A673 (cell line): ENCODE measurements at places on chromosomes 11 and 22. TPM values are rescaled to one million over a fixed set of nuclear protein-coding genes. Genes with fewer than 3 reads are reported as not detected.
A peak's percentile ranks its signal among the peaks of the same experiment; 100 is the strongest.

DNA sequence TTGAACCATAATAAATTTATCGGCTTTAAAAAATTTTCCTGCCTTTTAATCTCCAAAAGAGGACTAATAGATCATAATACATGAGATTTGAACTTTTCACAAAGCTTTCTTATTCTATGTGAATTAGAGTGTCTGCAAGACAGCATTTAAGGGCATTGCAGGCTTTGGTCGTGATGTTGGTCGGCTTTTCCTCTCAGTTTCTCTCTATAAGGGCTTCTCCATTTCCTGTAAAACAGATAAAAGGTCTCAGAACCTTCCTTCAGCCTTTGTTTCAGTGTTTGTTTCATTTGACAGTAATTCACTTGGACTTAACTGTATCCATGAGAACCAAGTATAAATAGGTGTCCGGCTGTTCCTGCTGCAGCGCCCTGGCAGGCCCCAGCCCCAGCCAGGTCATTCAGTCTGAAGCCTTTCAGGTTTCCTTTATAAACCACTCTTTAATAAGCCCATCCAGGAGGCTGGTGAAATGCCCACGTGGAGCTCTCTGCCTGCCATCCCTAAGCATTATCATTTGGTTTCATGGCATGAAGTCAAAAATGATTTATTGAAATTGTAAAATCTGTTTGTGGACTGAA lies 37.2 kb upstream of the ADSL start:
- no peaks in the 10 kb centered on the region for H3K27me3 ChIP-seq
- no peak overlapping the region for H3K27ac ChIP-seq
- DNase-seq = no peak
- H3K4me3 ChIP-seq = no peak overlapping the region

The SLC22A25 gene
- total RNA-seq = not detected in 2 replicates

DNA sequence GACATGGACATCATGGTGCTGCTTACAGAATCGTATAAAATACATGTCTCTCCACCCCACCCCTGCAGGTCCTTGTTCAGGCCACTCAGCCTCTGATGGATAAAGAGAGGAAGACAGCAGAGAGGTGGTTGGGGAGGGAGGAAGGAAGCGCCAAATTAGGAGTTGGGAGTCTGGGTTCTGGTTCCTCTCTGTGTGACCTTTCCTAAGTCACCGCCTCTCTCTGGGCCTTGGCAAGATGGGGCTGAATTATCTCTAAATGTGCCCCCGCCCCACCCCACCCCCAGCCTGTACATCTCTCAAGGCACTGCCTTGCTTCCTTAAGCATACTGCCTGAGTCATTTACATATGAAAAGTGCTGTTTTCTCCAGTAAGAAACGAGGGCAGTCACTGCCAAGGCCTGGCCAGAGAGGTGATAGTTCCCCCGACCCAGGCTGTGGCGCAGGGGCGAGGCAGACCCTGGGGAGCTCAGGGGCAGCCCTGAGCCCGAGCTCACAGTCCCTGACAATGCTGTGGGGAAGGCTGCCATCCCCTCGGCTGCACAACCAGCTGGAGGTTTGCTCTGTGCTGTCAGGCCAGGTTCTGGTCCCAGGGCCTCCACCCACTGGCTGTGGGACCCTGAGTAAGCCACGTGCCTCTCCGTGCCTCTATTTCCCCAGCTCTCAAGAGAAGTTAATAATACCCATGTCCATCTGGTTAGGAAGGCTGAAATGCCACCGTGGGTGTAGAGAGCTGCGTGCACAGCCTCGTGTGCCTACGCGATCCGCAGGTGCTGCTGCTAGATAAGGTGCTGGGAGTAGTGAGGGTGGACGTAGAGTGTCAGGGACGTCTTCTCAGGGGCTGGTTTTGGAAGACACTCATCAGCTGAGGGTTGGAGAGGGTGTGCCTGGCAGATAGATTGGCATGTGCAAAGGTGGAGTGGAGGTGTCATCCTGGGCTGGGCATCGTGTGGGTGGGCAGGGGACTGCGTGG lies 55.3 kb downstream of the CACNA1I start:
- no peak overlapping the region for H3K27ac ChIP-seq
- H3K4me3 ChIP-seq = no peak overlapping the region
- H3K27me3 ChIP-seq = no peaks in the 10 kb centered on the region
- H3K36me3 ChIP-seq = no peaks in the 10 kb centered on the region
- no peak for DNase-seq

GRCh38 chr11:119701591-119702549 lies 27.1 kb downstream of the NECTIN1 start:
- no peaks in the 10 kb centered on the region for H3K27me3 ChIP-seq
- no peak overlapping the region for H3K27ac ChIP-seq
- H3K4me3 ChIP-seq = no peak overlapping the region
- no peaks in the 10 kb centered on the region for H3K4me1 ChIP-seq
- H3K36me3 ChIP-seq = no peaks in the 10 kb centered on the region

- no peak overlapping the region for H3K27ac ChIP-seq
- no peaks in the 10 kb centered on the region for H3K4me1 ChIP-seq
- peak; percentile 84 for DNase-seq
- no peaks in the 10 kb centered on the region for H3K36me3 ChIP-seq
- no peak overlapping the region for H3K4me3 ChIP-seq
Measured at GRCh38 chr11:56624661-56625110, 10.0 kb upstream of the OR5M1 start.

- H3K27me3 ChIP-seq = no peaks in the 10 kb centered on the region
- no peaks in the 10 kb centered on the region for H3K36me3 ChIP-seq
- no peak overlapping the region for H3K27ac ChIP-seq
- H3K4me3 ChIP-seq = no peak overlapping the region
- peaks cover 17% of the 10 kb centered on the region for H3K4me1 ChIP-seq
Measured at GRCh38 chr22:21832291-21833290, 34.9 kb downstream of the MAPK1 start.

The APOA5 gene
- total RNA-seq = not detected in 2 replicates

DNA sequence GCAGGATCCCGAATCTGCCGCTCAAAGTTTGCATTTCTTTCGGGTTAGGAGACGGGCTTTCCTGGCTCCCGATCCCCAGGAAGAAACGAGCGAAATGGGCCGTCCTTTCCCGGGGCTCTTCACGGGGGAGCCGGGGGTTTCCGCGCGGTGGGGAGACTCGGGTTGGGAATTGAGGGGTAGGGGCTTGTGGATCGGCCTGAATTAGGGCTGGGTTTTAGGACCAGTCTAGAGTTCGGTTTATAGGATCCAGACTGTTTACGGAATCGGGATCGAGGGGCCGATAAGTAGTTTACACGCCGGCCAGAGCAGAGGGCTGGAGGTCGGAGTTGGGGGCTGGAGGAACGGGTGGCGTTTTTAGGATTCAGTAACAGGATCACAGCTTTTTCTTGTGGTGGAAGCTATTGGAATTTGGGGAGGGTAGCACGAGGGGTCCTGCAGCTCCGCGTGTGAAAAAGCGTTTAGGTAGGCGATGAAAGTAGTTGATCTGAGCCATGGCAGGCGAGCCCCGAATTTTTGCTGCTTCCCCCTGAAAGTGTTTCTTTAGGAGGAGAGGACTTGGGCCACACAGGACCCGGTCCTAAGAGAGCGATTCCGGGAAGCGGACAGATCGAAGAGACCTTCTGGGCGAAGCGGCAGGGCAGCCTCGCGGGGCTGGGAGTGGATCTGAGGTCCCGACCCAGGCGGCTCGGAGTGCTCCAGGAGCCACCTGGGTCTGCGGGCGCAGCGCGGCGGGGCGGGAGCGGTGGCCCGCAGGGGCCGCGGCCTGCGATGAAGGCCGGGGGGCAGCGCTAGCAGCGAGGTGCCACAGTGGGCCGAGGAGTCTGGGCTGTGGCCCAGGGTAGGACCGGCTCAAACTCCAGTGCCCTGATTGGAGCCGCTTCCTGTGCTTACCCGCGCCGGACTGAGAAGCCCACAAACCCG lies 1.6 kb downstream of the PKNOX2 start:
- peak overlapping the region; percentile 55 for H3K4me3 ChIP-seq
- no peak overlapping the region for H3K27ac ChIP-seq
- H3K36me3 ChIP-seq = no peaks in the 10 kb centered on the region
- peaks cover 14% of the 10 kb centered on the region for H3K27me3 ChIP-seq
- peaks cover 6% of the 10 kb centered on the region for H3K4me1 ChIP-seq
- DNase-seq = no peak

DNA sequence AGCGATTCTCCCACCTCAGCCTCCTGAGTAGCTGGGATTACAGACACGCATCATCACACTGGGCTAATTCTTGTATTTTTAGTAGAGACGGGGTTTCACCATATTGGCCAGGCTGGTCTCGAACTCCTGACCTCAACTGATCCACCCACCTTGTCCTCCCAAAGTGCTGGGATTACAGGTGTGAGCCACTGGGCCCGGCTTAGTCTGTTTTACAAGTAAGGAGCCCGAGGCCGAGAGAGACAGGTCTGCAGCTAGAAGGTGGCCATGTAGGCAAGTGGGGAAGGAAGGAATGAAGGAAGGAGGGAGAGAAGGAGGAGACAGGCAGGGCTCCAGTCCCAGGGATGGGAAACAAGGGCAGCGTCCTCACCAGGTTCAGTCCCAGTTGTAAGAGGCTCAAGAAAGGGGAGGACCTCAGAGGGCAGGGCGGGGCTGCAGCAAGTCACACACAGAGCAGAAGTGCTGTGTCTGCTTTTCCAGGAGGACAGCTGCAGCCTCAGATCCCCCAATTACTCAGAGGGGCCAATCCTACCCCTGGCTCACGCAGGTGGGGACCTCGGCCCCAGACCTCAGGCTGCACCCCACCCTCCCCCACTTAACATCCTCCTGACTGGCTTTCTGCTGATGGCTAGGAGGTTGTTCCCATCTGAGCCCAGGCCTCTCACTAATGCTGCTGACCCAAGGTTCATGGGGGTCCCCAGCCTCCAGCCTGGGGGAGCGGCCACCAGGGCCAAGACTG lies 53.8 kb upstream of the PRR5 start:
- H3K27me3 ChIP-seq = peaks cover 5% of the 10 kb centered on the region
- H3K4me1 ChIP-seq = no peaks in the 10 kb centered on the region
- no peak overlapping the region for H3K4me3 ChIP-seq

DNA sequence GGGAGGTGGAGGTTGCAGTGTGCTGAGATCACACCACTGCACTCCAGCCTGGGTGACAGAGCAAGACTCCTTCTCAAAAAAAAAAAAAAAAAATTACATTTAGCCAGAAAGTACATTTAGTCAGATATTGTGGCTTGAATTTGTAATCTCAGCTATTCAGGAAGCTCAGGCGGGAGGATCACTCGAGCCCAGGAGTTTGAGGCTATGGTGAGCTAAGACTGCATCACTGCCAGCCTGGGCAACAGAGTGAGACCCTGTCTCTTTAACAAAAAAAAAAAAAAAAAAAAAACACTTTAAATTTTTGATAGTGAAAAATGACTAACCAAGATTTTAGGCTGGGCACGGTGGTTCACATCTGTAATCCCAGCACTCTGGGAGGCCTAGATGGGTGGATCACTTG lies 27.3 kb downstream of the MRTFA start:
- no peaks in the 10 kb centered on the region for H3K36me3 ChIP-seq
- no peak for DNase-seq
- no peak overlapping the region for H3K27ac ChIP-seq
- H3K4me1 ChIP-seq = peaks cover 27% of the 10 kb centered on the region
- no peak overlapping the region for H3K4me3 ChIP-seq

The MS4A15 gene
- total RNA-seq = not detected in 2 replicates

The MISFA gene
- total RNA-seq = 4.6 and 5.8 TPM in 2 replicates

GRCh38 chr22:29716814-29717545 lies 2.8 kb upstream of the CABP7 start:
- peaks cover 44% of the 10 kb centered on the region for H3K27me3 ChIP-seq
- H3K27ac ChIP-seq = no peak overlapping the region
- H3K4me1 ChIP-seq = no peaks in the 10 kb centered on the region
- H3K4me3 ChIP-seq = no peak overlapping the region
- H3K36me3 ChIP-seq = no peaks in the 10 kb centered on the region

GRCh38 chr22:26524870-26525269 lies 12.6 kb upstream of the TFIP11 start:
- no peak for DNase-seq
- no peaks in the 10 kb centered on the region for H3K4me1 ChIP-seq
- no peak overlapping the region for H3K4me3 ChIP-seq
- no peak overlapping the region for H3K27ac ChIP-seq

The SSH3 gene
- total RNA-seq = 5.5 and 7.8 TPM in 2 replicates

The CACNA1I gene
- 0.90 and 1.4 TPM in 2 replicates for total RNA-seq

GRCh38 chr11:134313821-134314607 lies 17.8 kb upstream of the GLB1L2 start:
- DNase-seq = no peak
- no peaks in the 10 kb centered on the region for H3K36me3 ChIP-seq
- no peak overlapping the region for H3K27ac ChIP-seq
- peaks cover 20% of the 10 kb centered on the region for H3K27me3 ChIP-seq
- no peaks in the 10 kb centered on the region for H3K4me1 ChIP-seq

DNA sequence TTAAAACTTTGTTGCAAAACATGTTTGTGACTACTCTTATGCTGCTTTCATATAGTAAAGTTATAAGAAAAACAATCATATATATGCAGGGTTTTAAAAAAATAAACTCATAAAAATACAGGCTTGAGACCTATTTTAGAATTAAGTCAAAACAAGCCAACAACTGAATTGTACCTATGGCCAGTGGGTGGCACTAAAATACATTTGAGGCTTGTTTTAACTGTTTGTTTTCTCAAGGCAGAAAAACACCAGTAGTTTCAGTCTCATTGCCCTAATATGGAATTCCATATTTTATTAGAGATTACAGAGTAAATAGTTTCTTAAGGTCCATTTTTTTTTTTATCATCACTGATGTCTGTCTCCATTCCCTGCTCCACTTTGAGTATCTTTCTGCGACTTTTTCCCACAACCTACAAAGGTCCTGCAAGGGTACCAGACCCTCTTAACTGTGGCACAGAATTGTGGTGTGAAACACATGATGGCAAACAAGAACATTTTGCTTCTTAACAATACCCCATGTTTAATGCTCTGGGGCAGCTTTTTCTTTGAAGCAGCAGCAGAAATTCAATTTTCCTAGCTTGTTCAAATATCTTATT lies 8.5 kb upstream of the CCDC89 start:
- H3K36me3 ChIP-seq = no peaks in the 10 kb centered on the region
- H3K4me3 ChIP-seq = no peak overlapping the region
- H3K27ac ChIP-seq = no peak overlapping the region
- DNase-seq = peak; percentile 58
- peaks cover 22% of the 10 kb centered on the region for H3K27me3 ChIP-seq
- no peaks in the 10 kb centered on the region for H3K4me1 ChIP-seq

GRCh38 chr11:121590772-121591404 lies 138.1 kb upstream of the SORL1-AS1 start:
- peaks cover 5% of the 10 kb centered on the region for H3K4me1 ChIP-seq
- H3K27ac ChIP-seq = no peak overlapping the region
- H3K4me3 ChIP-seq = no peak overlapping the region
- no peaks in the 10 kb centered on the region for H3K36me3 ChIP-seq
- no peaks in the 10 kb centered on the region for H3K27me3 ChIP-seq
- DNase-seq = no peak

GRCh38 chr11:126186025-126186698 lies 25.3 kb downstream of the RPUSD4 start:
- H3K4me3 ChIP-seq = no peak overlapping the region
- H3K27ac ChIP-seq = no peak overlapping the region
- no peak for DNase-seq
- H3K36me3 ChIP-seq = no peaks in the 10 kb centered on the region

GRCh38 chr11:122634501-122634900 lies 21.0 kb upstream of the UBASH3B start:
- DNase-seq = no peak
- H3K27ac ChIP-seq = no peak overlapping the region
- H3K27me3 ChIP-seq = no peaks in the 10 kb centered on the region
- no peaks in the 10 kb centered on the region for H3K4me1 ChIP-seq

GRCh38 chr11:77441426-77441825 lies 32.5 kb downstream of the PAK1 start:
- H3K4me1 ChIP-seq = no peaks in the 10 kb centered on the region
- H3K4me3 ChIP-seq = no peak overlapping the region

- peak; percentile 68 for DNase-seq
- no peak overlapping the region for H3K4me3 ChIP-seq
- no peak overlapping the region for H3K27ac ChIP-seq
- peaks cover 22% of the 10 kb centered on the region for H3K4me1 ChIP-seq
- no peaks in the 10 kb centered on the region for H3K36me3 ChIP-seq
- H3K27me3 ChIP-seq = no peaks in the 10 kb centered on the region
Measured at GRCh38 chr22:29621761-29622526, 18.5 kb downstream of the NF2 start.
